Stimulated activated CD4-positive, alpha-beta T cell treated with anti-CD3 and anti-CD28 coated beads, Interleukin-4, amount 100 ng/mL, for 4 hours (primary cell): ENCODE measurements at places on chromosomes 7 and 10.

DNA sequence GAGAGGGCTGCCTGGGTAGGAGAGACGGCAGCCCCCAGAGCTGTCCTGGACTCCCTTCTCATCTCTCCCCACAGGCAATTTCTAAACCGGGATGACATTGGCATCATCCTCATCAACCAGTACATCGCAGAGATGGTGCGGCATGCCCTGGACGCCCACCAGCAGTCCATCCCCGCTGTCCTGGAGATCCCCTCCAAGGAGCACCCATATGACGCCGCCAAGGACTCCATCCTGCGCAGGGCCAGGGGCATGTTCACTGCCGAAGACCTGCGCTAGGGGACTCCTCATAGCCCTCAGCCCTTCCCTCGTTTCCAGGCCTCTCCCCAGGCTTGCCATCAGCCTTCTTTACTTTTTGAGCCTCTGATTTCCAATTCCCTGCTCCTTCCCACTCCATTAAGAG lies 2.6 kb downstream of the ATP6V1F start:
- no peak for DNase-seq

DNA sequence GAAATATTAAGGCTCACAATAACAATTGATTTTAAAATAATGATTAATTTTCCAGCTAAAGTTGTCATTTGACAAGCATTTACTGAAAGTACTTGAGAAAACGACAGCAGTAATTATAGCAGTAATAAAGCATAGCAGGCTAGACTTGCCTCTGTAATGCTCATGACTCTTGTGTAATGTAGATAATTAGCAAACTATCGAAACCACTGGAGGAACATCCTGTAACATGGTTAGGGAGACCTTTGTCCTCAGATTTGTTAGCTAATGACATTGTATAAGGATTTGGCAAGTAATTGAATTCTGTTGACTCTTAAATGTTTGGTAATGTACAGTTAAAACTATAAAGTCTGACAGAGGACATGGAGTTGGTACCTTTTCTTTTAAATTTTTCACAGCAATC lies 24.8 kb downstream of the ARL4A start:
- DNase-seq, result no peak

GRCh38 chr7:30932562-30932961 lies 20.9 kb downstream of the AQP1 start:
- DNase-seq, result no peak

DNA sequence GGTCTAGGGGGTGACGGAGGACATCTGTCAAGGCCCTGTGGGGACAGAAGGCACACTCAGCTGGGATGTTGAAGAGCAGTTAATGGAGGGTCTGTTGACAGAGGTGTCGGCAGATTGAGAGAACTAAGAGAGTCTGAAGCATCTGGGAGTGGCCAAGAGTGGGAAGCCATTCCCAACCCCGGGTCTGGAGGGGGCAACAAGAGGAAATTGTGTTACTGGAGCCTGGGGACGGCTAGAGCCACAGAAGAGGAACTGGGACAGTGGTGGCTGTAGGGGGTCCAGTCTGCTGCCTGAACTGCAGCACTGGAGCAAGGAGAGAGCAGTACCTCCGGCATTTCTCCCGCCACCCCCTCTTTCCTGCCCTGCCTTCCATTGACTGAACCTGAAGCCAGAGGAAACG lies 136.6 kb downstream of the CHN2 start:
- DNase-seq, result no peak

GRCh38 chr10:33347211-33347610 lies 12.7 kb upstream of the NRP1 start:
- no peak for DNase-seq

GRCh38 chr7:141512597-141512996 lies 38.6 kb upstream of the AGK start:
- no peak for DNase-seq

GRCh38 chr10:21352886-21353285 lies 172.6 kb downstream of the SKIDA1 start:
- DNase-seq, result no peak

DNA sequence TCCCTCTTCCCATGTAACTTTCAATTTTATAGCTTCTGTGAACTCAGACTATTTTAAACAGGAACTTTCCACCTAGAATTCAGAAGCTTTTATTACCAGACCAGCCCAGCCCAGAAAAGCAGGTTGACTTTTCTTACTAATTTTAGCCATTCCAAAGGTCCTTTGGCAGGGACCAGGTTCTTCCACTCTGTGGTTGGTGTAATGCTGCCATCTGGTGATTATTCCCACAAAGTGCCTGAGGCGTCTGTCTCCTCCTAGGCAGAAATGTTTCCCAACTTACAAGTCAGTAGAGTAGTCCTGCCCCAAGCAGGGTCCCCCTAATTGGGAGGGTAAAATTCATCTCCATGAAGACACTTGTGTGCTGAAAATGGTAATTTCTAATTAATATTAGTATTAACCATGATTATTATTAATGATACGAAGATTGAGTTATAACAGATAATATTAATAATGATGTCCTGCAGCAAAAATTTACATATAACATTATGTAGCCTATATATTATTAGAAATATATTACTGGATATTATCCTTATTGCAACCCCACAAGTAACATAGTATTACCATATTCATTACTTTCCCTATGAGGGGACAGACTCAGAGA lies 53.0 kb upstream of the PPP1R17 start:
- no peak for DNase-seq

DNA sequence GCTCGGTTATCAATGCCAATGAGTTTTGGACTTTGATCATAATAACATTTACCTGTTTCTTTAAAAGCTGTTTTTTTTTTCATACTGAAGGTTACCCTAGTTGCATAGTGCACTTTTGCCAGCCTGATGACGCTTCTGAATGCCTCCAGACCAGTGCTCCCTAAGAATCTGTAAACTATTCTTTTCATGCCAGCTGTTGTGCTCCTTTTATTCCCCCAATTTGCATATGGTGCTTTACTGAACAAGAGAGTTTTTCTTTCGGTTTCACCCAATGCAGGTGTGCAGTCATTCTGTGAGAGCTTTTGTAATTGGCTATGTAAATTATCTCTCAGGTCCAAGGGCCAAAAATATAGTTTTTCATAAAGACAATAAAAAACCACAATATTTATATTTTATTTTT lies 48.1 kb upstream of the GLCCI1 start:
- no peak for DNase-seq

GRCh38 chr10:90857635-90858460 lies at the start of gene HTR7:
Gene HTR7 (minus strand): TSS chr10:90858039. CDS start chr10:90857671, 368 bp downstream.
- DNase-seq, result peak; percentile 49

DNA sequence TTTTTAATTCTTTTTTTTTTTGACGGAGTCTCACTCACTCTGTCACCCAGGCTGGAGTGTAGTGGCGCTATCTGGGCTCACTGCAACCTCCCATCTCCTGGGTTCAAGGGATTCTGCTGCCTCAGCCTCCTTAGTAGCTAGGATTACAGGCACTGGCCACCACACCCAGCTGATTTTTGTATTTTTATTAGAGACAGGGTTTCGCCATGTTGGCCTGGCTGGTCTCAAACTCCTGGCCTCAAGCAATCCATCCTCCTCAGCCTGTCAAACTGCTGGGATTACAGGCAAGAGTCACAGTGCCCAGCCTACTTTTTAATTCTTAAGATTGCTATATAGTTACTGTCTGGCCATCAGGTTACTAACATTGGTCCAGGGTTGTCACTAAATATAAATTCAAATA lies 59.6 kb downstream of the ZNF277 start:
- DNase-seq, result no peak

DNA sequence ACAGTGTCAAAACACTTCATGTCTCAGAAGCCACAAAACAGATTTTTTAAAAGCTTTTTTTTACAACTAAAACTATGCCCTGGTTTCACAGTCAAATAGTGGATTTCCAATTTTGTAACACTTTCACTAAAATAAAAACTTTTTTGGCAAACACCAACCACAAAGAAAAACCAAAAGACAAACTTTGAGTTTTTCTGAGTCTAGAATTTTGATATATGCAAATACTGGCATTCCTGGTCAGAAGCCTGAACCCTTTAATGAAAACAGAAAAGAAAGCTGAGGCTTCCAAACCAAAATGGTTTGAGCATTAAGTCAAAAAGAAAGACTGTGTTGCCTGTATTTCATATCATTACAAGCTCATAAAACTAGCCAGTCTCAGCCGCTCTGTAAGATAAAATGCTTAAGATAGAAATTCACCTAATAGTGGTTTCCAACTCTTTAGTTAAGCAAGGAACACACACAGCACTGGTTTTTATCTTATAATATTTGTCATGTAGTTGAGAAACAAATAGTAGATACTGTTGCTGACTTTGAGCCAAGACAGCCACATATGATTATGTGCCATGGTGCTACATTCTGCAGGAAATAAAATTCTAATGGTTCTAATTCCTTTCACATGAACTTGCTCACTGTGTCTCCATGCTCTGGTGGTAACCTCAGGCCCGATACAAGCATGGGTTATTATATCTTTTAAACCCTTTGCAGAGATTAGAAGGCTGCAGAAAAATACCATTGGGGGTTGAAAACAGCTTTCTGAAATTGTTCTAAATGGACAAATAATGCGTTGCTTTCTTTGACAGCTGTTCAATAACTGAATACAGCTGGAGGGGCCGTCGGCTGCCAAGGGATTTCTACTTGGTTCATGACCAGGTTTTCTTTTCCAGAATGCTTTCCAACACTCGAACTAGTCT lies 49.4 kb downstream of the FAM171A1 start:
- no peak for DNase-seq

GRCh38 chr7:102146122-102146521 lies 140.5 kb upstream of the SH2B2 start:
- DNase-seq, result no peak

DNA sequence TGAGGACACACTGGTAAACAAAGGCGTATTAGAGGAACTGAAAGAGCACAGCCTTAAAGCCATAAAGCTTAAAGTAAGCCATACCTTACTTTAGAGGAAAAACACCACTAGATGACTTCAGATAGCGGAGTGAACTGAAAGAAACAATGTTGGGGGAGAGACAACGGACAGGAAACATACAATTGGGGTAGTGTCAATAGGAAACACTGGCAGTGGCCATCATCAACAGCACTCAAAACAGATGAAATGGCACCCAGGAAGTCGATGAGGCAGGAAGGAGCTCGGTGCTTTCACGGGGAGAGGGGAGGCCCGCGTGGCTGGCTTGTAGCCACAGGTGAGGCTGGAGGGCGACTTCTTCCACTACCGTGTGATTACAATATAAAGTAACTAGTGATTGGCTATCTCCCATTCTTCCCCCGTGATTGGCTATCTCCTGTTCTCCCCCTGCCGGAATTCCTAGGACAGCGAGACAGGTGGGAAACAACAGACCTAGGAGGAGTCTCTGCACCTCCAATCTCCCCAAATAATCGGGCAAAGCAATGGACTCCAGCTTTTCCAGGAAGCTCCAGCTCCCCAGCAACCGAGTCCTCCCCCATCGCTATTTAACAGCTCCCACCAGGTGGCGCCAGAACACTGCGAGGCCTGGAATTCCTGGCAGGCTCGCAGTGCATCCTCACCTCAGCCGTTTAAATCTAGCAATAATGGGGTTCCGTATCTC lies 2.4 kb upstream of the TAS2R38 start:
- peak; percentile 47 for DNase-seq

DNA sequence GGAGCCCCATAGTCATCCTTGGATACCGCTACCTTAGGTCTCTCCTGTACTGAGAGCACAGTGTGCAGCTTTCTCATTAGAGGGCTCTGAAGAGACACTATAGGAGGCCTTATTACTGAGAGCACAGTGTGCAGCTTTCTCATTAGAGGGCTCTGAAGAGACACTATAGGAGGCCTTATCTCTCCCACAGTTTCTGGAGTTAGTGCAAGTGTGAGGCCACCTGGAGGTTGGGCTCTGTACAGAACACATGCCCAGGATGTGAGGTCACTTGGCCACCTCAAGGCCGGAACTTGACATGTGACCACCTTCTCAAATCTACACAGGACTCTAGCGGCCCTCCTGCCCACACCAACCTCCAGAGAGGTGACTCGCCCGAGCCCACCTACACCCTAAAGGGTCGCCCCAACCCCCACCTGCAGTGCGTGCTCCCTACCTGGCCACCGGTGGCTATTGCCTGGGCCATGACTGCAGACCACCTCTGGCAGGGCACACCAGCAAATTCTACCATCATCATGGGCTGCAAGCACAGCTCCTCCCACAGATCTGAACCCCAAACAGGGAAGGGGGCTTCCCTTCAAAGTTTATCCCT lies 24.6 kb downstream of the FRMPD2 start:
- no peak for DNase-seq

- no peak for DNase-seq
Measured at GRCh38 chr7:151400626-151401315, 9.1 kb downstream of the WDR86 start.

- no peak for DNase-seq
Measured at GRCh38 chr10:78462176-78462575, 428.5 kb downstream of the RPS24 start.

GRCh38 chr7:130917669-130918128 lies 183.7 kb upstream of the KLF14 start:
- DNase-seq, result no peak

- DNase-seq, result no peak
Measured at GRCh38 chr7:86784765-86785164, 141.1 kb downstream of the GRM3 start.

- DNase-seq, result no peak
Measured at GRCh38 chr7:5408777-5409176, 14.9 kb downstream of the TNRC18 start.

GRCh38 chr10:1063232-1063865 lies 7.2 kb downstream of the WDR37 start:
- DNase-seq, result no peak

- DNase-seq, result no peak
Measured at GRCh38 chr7:149257146-149257545, 4.8 kb upstream of the ZNF783 start.

DNA sequence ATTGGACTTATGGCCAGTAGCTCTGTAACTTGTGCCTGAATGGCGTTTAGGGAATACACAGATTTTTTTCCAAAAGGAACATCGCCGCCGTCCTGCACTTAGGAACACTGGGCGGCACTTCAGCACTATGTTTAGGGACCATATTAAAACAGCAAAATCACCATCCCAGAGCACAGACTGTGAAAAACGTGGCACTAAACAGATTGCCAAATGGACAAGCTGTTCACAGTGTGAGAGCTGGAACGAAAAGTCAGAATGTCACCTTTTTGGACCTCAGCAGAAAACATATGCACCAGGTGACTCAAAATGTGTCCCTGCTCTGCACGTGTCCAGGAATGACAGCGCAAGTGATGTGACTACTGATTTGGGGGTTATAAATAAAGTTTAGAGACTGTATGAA lies 87.9 kb downstream of the ODAD2 start:
- no peak for DNase-seq

- no peak for DNase-seq
Measured at GRCh38 chr7:19747740-19748339, 25.6 kb downstream of the TMEM196 start.

GRCh38 chr10:103448746-103449145 lies 3.4 kb downstream of the CALHM2 start:
- DNase-seq, result no peak
